Cortex of kidney (tissue), 1 donor: ENCODE measurements at places on chromosomes 12 and 14.

- no peak for DNase-seq
Observed at GRCh38 chr14:94876306-94876705, 106.4 kb upstream of the GSC start.

- no peak for DNase-seq
Observed at GRCh38 chr14:75595226-75595625, 16.8 kb downstream of the FLVCR2 start.

- no peak for DNase-seq
Observed at GRCh38 chr12:49885663-49886461, 17.8 kb downstream of the FAIM2 start.

- no peak for DNase-seq
Observed at GRCh38 chr14:90674043-90674670, 142.1 kb downstream of the TTC7B start.

DNA sequence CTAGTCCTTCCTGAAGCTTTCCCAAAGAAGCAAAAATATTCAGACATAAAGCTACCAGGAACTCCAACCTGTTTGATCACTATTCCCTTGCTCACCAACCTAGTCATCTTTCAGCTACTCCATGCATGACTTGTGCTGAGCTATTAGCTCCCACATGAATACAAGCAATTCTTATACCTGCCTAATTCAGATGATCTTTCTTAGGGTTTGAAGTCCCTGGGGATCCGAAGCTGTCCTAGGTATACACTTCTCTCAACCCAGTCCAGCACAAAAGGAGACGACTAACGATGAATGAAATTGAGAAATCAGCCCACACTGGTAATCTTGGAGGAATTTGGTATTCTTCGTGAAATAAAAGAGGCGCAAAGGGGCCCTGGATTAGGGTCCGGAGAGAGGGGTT is 631 bp upstream of the PTGR2 start:
- DNase-seq: no peak
